Activated CD4-positive, CD25-positive, alpha-beta regulatory T cell treated with anti-CD3 and anti-CD28 coated beads, Interleukin-2, amount 50 U/mL, for 16 hours (primary cell): ENCODE measurements at places on chromosomes 6 and 20.

GRCh38 chr6:105620878-105621277 lies 218.0 kb upstream of the PREP start:
- DNase-seq = no peak

DNA sequence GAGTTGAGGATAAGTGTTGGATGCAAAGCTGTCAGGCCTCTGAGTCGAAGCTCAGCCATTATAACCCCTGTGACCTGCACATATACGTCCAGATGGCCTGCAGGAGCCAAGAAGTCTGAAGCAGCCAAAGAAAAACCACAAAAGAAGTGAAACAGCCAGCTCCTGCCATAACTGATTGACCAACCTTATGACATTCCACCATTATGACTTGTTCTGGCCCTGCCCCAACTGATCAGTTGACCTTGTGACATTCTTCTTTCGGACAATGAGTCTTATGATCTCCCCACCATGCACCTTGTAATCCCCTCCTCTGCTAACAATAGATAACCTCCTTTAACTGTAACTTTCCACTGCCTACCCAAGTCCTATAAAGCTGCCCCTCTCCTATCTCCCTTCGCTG lies 133.7 kb upstream of the AGPAT4 start:
- DNase-seq = no peak

DNA sequence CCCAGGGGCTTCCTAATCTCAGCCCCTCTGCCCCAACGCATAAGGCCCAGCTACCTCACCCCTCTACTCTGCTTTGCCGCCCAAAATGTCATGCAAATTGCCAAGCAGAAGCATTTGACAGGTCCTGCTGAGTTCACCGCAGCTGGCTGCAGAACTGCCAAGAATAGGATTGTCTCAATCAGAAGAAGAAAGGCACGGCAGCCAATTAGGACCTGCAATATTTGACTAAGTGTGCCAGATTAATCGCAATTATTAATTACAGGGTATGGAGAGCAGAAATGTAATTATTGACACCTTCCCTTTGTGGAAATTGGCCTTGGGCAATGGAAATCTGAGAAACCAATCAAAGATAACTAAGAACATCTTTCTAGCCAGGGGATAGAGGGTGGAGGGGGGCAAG lies 318.6 kb downstream of the LRFN2 start:
- DNase-seq = no peak

- no peak for DNase-seq
These were observed 17.9 kb upstream of the MAP7 start for GRCh38 chr6:136568129-136568528.

DNA sequence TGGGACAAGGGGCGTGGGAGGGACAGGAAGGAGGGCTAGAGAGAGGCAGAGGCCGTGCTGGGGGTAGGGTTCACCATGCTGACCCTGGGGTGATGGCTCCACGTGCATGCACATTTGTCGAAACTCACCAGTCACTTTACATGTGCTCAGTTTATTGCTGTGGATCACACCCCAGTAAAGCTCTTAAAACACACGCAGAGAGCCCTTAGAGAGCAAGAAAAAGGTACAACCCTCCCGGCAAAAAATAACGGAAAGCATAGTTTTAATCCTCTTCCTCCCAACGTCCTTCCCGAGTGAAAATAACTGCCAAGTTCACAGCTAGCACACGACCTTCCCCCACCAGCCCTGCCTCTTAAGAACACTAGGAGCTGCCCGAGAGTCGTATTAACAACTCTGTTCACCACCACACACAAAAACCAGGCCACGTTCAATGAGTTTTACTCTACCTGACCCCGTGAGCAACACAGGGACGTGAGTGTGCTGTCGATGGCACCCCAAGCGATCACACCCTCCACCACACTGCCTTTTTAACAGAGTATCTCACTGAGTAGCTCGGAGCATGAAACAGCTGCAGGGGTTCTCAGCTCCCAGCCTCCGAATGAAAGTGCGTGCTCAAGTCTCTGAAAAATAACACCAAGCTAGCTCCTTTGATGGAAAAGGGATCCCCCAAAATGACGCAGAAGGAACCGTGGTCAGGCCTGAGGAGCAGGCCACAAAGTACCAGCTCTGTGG lies 39.7 kb downstream of the TAF4 start:
- DNase-seq = no peak

DNA sequence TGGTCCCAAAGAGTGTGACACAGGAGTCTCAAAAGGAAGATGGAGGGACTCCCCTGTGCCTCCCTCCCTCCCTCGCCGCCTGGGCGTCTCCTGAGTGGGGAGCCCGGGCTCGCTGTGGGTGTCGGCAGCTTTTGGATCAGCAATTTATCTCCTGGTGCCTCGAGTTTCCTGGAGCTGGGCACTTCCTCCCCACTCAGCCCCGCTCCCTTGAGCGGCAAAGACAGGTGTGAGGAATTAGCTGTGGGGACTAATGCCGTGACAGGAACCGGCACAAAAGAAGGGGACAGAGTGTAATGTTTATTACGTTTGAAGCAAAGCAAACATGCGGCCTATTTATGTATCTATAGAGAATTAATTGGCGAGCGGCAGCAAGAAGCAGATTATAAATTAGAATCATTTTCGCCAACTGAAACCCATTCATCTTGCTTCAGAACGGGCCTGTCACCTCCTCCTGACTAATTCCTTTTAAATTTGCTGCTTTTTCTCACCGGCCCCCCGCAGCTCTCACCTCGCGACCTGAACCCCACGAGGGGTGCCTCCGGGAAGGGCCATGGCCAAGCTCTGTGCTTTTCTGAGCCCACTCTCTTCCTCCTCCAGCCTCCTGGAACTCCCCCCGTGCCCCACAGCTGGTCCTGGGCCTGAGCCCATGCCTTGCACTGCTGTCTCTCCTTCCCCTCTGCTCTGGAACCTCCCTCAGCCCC lies 8.8 kb upstream of the CDH22 start:
- no peak for DNase-seq

- no peak for DNase-seq
These were observed 26.9 kb downstream of the SLC22A16 start for GRCh38 chr6:110449541-110449895.

DNA sequence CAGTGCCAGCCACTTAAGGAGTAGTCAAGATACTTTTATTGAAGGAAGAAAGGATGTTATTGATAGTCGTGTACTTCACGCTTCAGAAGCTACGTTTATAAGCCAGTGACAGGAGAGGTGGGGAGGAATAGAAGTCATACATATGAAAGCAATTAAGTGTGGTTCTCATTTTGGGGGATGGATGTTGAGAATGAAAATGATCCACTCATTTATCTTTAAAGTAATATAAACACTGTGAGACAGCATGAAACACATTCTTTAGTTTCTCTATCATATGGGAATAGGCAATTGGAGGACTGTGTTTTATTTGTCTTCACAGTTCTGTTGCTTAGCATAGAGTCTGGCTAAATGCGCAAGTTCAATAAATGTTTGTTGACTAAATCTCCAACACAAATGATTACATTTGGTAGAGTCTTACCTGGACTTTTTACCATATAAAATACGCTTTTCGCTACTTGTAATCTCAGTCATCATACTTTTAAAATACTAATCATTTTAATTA lies 35.2 kb downstream of the AK9 start:
- DNase-seq = no peak

GRCh38 chr20:61457725-61458124 lies 205.7 kb downstream of the CDH4 start:
- DNase-seq = no peak

GRCh38 chr6:12844284-12845223 lies 128.0 kb downstream of the PHACTR1 start:
- no peak for DNase-seq

DNA sequence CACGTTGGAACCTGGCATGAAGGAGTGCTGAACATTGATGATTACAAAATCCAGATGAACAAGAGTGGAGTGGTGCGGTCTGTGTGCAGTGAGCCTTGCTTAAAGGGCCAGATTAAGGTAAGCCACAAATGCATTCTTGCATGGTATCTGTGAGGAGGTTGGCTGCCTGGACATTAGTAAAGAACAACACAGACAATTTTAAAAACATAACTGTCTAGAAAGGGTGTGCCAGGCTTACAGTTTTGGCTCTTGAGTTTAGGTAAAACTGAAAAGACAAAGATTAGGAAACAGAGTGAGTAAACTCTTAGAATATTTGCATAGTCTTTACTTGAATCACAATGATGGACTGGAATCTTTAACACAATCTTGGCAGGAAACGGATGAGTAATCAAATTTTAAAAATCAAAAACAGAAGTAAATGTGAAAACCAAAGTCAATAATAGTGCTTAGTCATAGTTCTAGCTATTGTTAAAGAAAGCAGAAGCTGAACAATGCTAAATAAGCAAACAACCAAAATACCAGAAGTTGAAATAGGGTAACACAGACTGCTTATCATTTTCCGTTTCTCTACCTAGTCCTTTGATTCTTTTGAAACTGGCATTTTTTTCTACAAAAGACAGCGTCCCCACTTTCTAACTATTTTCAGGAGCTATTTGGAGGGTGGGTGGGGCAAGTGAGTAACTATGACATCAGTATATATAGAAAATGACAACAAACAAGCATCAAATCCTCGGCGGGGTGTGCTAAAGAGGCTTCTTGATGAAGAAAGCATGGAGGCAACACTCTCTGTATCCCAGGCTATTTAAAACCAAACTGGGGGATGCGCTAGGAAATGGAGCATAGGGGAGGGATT lies 185.8 kb upstream of the RAB32 start:
- no peak for DNase-seq

DNA sequence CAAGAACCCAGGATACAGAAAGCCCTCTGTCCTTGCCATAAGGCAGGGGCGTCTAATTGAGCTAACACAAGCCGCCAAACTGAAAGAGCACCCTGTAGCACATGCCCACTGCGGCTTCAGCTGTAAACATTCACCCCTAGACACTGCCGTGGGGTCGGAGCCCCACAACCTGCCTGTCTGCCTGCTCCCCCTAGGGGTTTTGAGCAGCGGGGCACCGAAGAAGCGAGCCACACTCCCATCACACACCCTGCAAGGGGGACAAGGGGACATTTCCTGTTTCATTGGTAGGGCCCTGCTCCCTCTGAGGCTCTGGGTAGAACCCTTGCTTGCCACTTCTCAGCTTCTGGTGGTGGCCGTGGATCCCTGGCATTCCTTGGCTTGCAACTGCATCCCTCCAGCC lies 45.2 kb upstream of the BCLAF1 start:
- DNase-seq = no peak

GRCh38 chr6:43488667-43489276 lies 11.4 kb downstream of the TJAP1 start:
- no peak for DNase-seq

GRCh38 chr20:50415021-50415515 lies 95.1 kb upstream of the PTPN1 start:
- DNase-seq = no peak

GRCh38 chr6:56869346-56869745 lies 85.6 kb upstream of the BEND6 start:
- no peak for DNase-seq

GRCh38 chr6:47360388-47360787 lies 50.7 kb upstream of the TNFRSF21 start:
- DNase-seq = no peak

GRCh38 chr20:39123185-39123557 lies 161.0 kb downstream of the DHX35 start:
- no peak for DNase-seq

- DNase-seq = no peak
These were observed 41.1 kb downstream of the CNR1 start for GRCh38 chr6:88124925-88125557.

- DNase-seq = no peak
These were observed 91.9 kb upstream of the EYA2 start for GRCh38 chr20:46802722-46803121.

DNA sequence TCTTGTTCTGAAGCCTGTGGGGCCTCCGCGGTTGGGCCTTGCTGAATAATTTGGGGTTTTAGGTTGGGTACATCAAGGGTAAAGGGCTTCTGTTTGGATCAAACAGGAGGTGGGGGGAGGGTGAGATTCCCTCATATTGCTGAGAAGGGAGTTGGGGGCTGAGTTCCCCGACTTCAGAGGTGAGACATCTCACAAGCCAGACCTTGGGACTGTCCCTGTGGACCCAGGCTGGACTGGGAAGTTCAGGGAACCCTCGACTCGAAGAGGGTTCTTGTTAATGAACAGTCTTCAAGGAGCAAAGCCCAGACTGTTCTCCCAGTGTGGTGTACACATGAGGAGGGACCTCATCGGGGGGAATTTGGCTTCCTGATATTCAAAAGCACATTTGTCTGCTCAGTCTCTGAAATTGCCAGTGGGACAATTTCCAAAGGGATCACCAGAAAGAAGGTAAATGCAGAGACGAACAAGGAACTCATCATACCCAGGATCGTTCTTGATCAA lies 118.5 kb downstream of the SYCP2 start:
- DNase-seq = no peak

DNA sequence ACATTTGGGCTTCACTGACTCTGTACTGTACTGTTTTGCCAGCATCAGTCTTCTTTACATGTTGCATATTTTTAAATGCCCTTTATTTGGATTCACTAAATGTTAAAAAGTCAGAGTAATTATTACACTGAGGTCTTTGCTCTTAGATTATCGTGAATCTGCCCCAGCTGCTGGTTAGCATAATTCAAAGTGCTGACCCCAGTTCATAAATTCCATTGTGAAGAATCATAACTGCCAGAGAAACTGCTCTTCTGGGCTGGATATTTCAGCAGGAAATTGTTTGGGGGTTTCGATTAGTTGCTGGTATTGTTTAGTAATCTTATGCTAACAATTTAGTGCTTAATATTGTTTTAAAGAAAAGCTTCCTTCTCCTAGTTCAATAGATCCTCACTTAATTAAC lies 682.1 kb upstream of the MAP3K7 start:
- DNase-seq = no peak

GRCh38 chr6:106379951-106380350 lies 19.4 kb downstream of the CRYBG1 start:
- DNase-seq = no peak

DNA sequence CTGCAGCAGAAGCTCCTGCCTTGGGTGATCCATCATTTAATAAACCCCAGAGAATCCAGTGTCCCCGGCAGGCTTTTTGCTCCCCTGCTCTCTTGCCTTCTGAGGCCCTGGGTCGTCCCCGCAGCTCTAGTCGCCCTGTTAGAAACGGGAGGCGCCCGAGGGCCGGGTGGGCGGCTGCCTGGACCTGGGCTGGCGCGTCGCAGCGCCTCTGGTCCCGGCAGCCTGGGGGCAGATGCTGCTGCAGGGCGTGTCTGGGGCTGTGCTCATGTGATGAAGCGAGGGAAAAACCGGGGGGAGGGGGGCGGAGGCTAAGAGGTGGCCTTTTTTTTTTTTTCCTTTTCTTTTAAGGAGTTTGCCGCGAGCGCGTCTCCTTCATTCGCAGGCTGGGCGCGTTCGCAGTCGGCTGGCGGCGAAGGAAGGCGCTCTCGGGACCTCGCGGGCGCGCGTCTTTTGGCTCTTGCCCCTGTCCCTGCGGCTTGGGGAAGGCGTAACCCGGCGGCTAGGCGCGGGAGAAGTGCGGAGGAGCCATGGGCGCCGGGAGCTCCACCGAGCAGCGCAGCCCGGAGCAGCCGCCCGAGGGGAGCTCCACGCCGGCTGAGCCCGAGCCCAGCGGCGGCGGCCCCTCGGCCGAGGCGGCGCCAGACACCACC lies 394 bp downstream of the AKAP12 start:
- DNase-seq = no peak

GRCh38 chr6:78324213-78324612 lies 543.1 kb upstream of the IRAK1BP1 start:
- no peak for DNase-seq
